Peyer's patch (tissue), 4 donors: ENCODE measurements at places on chromosomes 16 and 17.
A peak's percentile ranks its signal among the peaks of the same experiment; 100 is the strongest.

- DNase-seq = no peak
These were observed 65.2 kb downstream of the COX10 start for GRCh38 chr17:14134456-14134855.

DNA sequence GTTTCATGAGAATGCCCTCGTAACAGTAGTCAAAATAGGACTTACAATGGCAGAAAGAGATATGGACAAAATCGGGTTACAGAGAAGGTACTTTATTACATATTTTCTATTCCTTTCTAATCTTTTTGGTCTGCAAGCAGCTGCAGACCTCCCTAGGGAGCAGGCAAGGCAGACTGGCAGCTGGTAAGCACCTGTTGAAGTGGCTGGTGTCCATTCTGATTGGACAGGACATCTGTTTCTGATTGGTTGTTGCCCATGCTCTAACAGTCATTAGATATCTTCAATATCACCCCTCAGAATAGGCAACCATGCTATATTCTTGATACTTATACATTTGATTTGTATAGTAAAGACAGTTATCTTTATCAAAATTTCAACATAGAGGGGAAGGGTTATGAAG lies 606.3 kb downstream of the KCNJ2 start:
- no peak for DNase-seq

- DNase-seq = peak; percentile 64
These were observed 431 bp downstream of the SLFN11 start for GRCh38 chr17:35372846-35373533.

DNA sequence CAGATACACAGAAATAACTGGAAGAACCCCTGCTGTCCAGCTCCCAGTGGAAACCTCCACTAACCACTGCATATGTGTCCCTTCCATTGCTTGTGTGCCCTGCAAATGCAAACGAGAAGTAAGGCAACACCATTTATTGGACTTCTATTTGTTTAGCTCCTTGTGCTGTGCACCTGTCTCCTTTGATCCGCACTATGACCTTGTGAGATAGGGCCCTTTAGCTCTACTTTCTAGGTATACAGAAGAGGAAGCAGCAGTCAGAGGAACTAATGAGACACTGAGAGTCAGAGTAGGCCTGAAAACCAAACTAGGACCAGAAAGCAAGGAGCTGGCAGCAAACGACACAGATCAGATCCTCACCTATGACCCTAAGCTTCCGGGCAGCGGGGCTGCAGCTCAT lies 22.4 kb downstream of the SOX9 start:
- no peak for DNase-seq

- DNase-seq = no peak
These were observed 8.0 kb upstream of the XYLT2 start for GRCh38 chr17:50337956-50338355.

- no peak for DNase-seq
These were observed 14.1 kb upstream of the WSCD1 start for GRCh38 chr17:6056104-6056503.

- no peak for DNase-seq
These were observed 39.4 kb downstream of the SLC47A1 start for GRCh38 chr17:19573075-19573474.

DNA sequence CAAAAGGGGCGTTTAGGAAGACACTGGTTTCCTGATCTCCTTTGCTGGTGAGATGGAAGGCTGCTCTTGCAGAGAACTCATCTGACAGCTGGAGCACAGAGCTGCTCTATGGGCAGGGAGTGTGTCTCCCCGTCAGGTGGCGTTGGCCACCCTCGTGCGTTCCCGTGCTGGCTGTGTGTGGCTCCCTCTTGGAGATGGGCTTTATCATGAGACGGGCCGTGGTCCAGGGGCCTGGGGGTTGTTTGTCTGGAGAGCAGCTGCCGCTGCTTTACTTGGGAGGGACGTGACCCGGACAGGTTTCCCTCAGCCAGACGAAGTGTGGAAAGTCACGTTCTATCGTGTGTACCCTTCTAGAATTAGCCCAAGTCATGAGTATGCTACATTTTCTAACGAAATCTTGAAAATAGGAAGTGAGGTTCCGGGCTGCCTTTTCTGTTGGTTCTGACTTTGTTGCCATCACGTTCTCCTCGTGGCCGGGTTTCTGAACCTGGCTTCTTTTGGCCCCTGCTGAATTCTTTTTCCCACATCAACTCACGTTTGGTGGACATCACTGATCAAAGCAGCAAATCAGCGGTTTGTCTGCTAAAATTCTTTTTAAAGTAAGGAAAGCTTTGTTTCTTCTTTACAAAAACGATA lies 105.6 kb upstream of the CHMP6 start:
- DNase-seq = peak; percentile 19

- DNase-seq = no peak
These were observed 37.8 kb upstream of the CSNK2A2 start for GRCh38 chr16:58235663-58236062.

- DNase-seq = no peak
These were observed 169.3 kb downstream of the RAB11FIP4 start for GRCh38 chr17:31560616-31561235.

DNA sequence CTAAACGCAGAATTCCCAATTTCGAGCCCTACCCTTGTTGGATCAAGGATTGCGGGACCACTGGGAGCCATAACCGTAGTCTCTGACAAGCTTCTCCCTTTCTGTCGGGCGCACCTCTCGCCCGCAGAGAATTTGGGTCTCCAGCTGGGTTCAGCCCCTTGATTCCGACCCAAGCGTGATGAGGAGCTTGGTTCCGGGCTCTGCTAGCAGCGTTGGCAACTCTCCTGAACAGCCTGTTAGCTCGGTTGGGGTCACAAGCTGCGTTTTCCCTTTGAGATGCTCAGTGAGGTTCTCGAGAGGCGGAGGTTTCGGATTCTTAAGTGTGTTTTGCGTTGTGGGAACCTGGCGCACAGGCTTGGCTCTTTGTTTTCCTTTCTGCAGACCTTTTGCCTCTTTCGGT lies 655 bp downstream of the ATXN1L start:
- no peak for DNase-seq

GRCh38 chr17:56543280-56543679 lies 50.2 kb upstream of the NOG start:
- no peak for DNase-seq

DNA sequence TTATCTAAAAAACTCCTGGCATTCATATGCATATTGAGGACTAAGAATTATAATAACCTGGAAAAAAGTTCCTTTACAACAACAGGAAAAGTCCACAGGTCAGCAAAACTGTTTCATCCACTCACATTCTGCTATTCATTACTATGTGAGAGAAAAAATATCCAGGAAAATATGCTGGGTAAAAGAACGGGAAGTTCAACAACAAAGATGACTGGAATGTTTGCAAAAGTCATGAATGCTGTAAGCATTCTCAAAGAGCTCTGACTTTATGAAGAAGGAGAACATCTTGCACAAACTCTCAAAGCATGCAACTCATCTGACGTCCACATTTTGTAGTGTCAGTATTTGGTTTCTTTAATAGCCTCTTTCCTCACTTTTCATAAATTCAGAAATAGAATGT lies 56.9 kb upstream of the ALDH3A1 start:
- DNase-seq = no peak

DNA sequence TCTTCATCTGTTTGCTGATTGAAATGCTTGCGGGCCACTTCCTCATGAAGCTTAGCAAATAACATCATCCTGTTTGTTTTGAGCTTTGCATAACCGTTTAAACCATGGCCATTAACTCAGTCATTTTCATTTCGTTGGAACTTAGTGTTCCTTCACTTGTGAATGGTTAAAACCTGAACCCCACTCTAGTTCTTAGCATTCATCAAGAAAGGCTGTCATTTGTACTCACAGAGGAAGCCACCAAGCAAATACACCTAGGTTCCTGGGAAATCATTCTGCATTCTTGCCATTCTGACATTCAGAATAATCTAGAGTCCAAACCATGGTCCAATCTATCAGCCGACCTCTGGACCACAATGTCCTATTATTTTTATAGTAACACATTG lies 8.4 kb upstream of the TAT start:
- DNase-seq = no peak
